ENCODE measurements at places on chromosomes 4 and X.

GRCh38 chr4:120545391-120545790 is 377.1 kb downstream of the PRDM5 start:
- no peak for DNase-seq

DNA sequence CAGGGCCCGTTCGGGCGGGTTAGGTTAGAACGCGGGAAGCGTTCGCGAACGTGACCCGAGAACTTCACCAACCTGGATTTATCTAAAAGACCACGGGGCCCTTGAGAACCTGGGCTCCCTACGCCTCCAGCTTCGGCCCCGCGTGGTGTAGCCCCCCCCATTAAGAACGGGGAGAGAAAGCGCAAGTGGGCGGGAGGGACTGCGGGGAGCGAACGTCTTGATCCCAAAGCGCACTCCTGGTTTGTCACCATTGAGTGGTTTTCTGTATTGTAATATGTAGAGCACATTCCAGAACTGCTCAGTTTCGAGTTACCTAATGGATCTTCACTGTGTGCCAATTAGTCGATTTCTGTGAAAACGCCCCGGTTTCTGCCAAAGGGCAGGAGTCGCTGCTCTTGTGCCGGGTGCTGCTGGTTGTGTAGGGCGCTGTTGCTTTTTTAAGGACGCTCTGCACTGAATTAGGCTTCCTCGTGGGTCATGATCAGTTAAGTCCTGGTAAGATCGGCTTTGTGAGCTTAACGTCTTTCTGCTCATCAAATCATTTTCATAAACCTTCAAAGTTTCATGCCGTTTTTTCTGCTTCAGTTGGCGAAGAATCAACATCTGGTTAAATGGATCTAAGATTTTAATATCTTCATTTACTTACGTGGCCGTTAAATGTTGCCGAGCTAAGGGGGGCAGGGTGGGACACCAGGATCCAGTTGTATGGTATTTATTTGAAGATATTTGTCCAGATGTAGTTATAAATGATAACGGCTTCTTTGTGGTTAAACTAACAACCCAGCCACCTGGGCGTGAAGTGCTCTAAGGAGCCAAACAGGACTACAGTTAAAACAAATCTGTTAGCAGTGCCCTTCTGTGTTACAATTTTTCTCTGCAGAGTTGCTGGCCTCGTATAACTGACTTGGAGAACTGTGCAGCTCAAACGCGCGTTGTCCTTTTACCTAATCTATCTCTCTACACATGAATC is 809 bp downstream of the MND1 start:
- peak; percentile 42 for DNase-seq

- DNase-seq: no peak
Measured at GRCh38 chr4:118389721-118390120, 36.9 kb upstream of the PRSS12 start.

DNA sequence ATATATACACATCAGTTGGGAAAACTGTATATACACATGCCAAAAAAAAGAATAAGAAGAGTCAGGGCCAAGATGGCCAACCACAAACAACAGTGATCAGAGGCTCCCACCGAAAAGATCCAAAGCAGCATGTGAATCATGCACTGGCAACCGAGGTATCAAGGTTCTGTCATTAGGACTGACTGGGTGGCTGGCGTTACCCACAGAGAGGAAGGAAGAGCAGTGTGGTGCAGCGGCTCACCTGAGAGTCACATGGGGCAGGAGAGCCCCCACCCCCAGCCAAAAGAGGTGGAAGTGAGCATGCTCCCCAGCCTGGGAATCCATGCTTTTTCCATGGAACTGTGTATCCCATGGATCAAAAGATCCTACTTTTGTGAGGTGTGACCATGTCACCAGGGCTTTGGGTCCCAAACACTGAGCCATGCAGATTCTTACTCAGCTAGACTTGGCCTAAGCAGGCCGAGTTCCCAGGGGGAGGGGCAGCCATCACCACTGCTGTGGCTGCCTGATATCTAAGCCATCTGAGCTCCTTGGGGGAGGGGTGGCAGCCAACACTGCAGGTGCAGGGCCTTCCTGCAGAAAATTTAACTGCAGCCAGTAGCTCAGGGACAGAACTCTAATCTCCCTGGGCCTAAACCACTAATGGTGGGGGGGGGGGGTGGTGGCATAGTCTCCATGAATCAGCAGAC is 52.8 kb downstream of the P2RY10 start:
- no peak for DNase-seq

DNA sequence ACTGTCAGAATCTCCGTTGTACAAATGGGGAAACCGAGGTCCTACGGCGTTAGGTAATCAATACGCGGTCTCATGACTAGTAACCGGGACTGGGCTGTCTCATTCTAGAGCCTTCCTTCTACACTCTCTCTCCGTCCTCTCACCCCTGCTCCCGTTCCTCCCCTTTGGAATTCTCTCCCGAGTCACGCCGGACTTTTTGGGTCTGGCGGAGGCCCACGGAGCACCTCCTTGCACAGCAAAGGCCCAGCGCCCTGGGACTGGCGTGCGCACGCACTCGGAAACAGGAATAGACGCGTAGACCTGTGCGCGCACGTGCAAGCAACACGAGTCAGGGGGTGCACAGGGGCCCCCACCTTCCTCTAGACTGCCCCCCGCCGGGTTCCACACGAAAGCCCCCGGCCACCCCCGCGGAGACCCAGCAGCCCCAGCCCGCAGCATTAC is 361 bp downstream of the QDPR start:
- no peak for DNase-seq

- no peak for DNase-seq
Measured at GRCh38 chr4:128600410-128600809, 209.1 kb upstream of the JADE1 start.

GRCh38 chr4:40253906-40254305 is 57.1 kb downstream of the RHOH start:
- no peak for DNase-seq

DNA sequence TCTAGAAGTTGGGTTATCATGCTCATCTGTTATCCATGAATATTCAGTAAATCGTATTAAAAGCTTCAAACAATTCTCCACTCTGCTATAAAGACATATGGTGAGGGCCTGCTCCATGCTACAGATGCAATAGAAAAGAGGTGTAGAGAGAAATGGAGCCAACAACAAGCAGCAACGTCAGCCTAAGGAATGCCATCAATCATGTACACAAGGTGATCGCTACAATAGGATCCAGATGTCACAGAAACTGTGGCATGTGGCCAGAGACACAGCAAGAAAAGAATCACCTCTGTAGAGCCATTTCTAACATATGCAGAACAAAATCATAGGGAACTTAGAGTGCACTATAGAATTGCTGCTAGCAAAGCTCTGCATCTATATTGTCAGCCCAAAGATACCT is 1188.1 kb downstream of the PCDH7 start:
- no peak for DNase-seq

- no peak for DNase-seq
Measured at GRCh38 chr4:42656679-42656943, 294 bp downstream of the ATP8A1 start.

DNA sequence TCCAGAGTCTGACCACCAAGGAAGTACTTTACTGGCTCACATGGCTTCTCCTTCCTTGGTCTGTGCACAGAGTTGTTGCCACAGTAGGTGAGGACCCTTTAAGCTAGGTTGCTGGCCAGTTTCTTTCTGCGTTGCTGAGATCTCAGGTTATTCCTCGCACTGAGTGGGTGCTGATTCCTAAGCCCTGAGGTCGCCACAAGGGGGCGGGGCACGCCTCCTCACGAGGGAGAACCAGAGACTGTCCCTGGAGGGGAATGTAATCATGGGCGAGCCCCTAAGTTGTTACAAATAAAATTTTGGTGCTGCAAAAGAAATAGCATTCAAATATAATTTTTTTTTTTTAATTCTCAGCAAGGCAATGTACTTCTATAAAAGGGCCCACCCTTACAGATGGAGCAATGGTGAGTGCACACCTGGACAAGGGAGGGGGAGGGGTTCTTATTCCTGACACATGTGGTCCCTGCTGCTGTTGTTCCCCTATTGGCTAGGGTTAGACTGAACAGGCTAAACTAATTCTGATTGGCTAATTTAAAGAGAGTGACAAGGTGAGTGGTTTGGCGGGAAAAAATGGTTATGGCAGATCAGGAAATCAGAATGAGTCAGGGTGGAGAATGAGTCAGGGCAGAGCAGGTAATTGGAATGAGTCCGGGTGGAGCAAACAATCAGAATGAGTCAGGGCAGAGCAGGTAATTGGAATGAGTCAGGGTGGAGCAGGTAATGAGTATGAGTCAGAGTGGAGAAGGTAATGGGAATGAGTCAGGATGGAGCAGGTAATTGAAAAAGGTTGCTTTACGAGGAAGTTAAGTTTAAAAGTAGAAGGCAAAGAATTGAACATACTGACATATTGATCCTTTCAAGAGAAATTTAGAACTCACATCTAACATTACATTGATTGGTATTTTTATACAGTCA is 107.5 kb downstream of the VSIG4 start:
- no peak for DNase-seq

- no peak for DNase-seq
Measured at GRCh38 chr4:95157596-95157995, 391.2 kb downstream of the UNC5C start.

GRCh38 chrX:18984381-18985185 is 669 bp upstream of the PHKA2 start:
- peak; percentile 35 for DNase-seq

DNA sequence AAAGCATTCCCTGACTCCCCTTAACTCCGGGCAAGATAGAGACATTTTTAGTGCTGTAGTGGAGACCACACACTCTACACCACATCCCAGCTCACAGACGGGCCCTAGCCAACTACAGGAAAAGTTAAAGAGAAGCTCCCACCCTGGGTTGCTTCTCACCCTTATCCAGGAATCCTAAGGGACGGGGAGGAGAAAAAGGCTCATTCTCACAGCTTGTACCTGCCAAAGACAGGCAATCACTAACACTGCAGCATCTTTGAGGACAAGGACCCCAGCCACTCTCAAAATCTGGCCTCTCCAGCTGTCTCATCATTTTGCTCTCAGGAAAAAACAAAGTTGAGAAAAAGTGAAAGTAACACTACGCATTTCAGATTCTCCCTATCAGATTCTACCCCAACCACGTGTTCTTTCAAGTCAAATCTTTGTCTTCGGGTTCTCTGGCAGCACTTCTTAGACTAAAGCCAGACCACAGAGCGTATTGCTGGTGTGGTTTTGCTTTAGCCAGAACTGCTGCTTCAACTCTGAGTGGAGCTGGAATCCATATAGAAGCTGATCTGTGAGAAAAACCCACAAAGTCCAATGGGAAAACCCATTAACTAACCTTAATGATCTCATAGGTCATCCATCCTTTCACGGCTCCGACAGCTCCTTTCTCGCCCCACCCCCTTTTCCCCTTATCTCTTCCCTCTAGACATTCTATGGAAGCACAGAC is 605.9 kb upstream of the DIPK2B start:
- DNase-seq: no peak

- no peak for DNase-seq
Measured at GRCh38 chr4:73308286-73308685, 49.7 kb upstream of the ANKRD17 start.

- no peak for DNase-seq
Measured at GRCh38 chr4:184281231-184282139, 63.8 kb upstream of the ENPP6 start.

DNA sequence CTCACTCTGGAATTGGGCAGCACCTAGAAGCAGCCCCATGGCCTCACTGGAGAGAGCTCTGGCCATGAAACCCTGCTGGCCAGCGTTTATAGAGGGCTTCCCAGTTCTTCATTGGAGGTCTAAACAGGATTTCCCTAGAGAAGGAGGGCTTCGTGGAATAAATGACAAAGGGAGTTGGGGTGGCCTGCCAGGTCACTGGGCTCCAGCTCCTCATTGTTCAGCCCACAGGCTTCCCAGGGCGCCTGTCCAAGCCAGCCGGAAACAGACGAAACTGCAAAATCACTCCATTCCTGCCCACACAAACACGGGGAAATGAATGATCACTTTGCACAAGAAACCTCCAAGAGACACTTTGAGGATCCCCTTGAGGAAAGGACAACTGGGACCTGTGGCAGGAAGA is 189.7 kb downstream of the TSPAN5 start:
- DNase-seq: peak; percentile 25

DNA sequence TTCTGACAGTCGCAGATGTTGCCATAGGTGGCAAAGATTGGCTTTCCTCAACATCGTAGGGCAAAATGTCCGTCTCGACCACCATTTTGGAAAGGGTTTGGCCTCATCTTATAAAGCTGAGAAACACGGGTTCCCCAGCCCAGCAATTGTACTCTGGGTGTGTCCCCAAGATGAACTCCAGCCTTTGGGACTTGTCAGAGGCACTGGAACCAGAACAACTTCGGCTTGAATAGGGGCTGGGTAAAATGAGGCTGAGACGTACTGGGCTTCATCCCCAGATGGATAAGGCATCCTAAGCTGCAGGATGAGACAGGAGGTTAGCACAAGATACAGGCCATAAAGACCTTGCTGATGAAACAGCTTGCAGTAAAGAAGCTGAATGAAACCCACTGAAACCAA is 151.9 kb downstream of the CRLF2 start:
- DNase-seq: no peak

DNA sequence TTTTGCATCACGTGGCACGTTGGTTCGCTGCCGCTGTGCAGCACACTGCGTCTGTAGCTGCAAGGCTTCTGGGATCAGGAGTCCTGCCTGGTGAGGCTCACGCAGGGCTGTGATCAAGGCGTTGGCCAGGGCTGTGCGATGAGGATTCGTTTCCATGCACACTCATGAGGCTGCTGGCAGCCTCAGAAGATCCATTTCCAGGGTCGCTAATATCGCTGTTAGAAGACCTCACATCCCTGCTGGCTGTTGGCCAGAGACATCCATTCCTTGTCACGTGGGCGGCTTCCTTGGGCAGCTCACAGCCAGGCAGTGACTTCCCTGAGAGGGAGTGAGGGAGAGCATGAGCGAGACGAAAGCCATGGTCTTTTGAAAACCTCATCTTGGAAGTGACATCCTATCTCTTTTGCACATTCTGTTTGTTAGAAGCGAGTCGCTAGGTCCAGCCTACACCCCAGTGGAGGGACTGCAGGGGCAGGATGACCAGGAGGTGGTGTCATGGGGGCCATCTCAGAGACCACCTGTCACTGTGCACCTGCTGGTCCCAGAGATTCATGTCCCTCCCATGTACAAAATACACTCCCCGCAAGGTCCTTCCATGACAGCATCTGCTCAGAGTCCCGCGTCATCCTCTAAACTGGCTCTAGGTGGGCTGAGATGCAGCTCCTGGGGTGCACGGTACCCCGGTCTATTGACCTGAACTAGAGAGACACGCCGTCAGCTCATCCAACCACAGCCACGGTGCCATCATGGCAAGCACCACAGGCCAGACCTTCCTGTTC is 12.2 kb downstream of the RGS12 start:
- DNase-seq: peak; percentile 50

GRCh38 chr4:8774071-8774470 is 97.6 kb downstream of the HMX1 start:
- no peak for DNase-seq

DNA sequence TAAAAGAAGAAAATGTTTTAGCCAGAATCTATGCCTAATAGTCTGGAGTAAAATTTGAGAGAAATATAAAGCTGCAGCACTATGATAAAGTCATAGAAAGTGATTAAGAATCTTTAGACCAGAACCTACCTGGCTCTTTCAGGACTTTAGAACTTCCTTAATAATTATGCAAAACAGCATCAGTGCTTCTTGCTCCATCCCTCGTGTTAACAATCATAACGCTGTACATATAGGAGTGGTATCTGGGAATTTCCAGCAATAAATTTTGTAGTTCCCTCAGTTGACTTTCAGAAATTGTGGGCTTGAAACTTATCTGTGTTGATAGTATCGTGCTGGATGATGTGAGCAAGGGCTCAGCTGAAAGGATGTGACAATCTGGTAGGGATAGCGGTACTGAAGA is 102.1 kb upstream of the RASGEF1B start:
- DNase-seq: no peak

- no peak for DNase-seq
Measured at GRCh38 chr4:67020438-67020797, 524.9 kb downstream of the CENPC start.

- peak; percentile 82 for DNase-seq
Measured at GRCh38 chr4:123547216-123548165, 150.9 kb downstream of the SPRY1 start.

Measured in urinary bladder (tissue), 4 donors.